ENCODE measurements at places on chromosomes 16 and 17.
A peak's percentile ranks its signal among the peaks of the same experiment; 100 is the strongest.

DNA sequence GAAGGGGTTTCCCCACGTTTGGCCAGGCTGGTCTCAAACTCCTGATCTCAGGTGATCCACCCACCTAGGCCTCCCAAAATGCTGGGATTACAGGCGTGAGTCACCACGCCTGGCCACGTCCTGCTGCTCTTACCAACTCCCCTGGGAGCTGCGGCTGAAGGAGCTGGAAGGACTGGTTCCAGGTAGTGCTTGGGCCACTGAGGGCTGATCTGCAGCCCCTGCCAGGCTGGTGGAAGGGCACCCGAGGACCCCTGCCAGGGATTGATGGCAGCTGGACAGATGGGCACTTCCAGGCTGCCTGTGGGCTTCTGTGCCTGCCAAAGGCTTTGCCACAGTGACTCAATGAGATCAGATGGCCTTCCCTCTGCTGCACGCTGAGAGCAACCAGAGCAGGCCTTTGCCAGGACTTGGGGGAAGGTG lies 2.3 kb downstream of the OXLD1 start:
- no peak for DNase-seq

GRCh38 chr17:56785997-56786680 lies 47.6 kb downstream of the C17orf67 start:
- no peak for DNase-seq

GRCh38 chr17:77735566-77736198 lies 222.8 kb upstream of the TNRC6C start:
- peak; percentile 73 for DNase-seq

DNA sequence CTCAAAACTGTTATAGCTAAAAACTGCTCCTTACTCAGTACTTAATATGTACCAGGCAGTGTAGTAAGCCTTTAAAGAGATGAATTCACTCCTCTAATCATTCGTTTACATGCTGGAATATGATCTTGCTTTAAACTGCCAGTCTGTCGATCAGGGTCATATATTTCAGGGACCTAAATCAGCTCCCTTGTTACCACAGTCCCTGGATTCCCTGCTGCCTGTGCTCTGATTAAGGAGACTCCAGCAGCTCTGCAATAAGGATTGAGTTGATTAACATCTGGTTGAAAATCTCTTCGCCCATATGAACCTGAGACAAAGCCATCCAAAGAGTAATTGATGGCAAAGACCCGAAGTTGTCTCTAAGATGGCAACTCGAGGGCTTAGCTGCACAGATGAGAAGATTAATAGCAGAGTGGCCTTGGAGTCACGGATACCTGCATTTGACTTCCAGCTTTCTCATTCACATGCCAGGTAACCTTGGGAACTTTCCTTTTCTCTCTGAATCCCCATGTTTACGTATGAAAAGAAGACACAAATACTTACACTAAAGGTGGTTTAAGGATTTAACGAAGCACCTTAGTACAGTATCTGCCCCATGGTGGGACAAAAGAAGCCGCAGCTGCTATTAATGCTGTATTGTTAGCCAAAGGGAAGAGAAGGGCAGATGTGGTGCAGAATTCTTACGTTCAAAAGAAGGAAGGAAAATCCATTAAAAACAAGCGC lies 68.2 kb downstream of the VAT1L start:
- DNase-seq = no peak

DNA sequence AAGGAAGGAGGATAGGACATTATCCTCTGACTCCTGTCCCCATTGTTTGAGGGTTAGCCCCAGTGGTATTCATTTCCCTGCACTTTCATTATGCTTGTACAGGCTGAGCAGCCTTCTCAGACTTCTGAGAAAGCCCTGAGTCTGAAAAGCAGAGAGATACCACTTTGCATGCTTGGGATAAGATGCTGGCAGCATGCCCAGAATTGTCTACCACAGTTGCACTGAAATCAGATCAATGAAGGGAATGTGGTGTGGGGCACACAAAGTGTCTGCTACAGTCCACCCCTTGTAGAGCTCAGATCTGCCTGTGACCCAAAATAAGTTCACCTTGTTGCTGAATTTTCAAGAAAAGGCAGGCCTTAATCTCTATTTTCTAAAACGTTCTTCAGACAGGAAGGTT lies 160.6 kb downstream of the CCT6B start:
- no peak for DNase-seq

GRCh38 chr16:84562174-84562815 lies 55.6 kb downstream of the COTL1 start:
- DNase-seq = no peak

GRCh38 chr16:4489030-4489429 lies 12.8 kb downstream of the HMOX2 start:
- DNase-seq = peak; percentile 33

DNA sequence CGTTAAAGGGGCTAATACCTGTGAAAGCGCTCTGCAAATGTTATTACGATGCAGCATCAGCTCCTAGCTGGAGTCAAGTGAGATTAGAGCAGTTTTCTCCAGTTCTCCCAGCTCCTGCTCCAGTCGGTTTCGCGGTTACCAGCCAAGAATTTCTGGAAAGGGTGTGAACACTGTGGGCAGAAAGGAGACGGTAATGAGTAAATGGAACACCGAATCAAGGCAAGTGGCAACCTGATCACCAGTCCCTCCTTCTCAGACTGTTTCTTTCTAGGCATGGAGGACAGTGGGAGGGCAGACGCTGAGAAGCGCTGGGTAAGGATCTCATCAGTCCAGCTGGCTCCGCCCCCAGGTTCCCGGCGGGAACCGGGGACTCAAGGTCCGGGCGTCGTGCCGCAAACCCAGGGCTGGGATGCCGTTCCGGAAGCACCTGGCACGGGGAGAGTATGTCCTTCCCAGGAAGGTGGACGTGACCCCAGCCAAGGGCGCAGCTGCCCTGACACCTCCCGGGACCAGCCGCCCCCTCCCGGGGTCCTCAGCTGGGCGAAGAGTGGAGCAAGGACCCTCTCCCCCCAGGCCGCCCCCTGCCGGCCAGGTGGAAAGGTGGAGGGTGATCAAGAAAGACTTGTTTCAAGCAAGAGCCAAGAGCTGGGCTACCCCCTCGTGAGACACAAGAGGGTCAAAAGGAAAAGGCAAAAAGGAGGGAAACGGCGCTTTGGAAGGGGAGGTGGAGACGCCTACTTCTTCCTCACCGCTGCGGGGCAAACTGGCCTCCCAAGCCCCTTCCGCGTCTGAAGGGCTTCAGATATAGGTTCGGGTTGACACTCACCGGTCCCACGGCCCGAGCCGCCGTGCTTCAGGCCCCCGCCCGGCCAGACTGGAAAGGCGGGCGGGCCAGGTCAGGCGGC lies 481 bp downstream of the MYO19 start:
- peak; percentile 31 for DNase-seq

DNA sequence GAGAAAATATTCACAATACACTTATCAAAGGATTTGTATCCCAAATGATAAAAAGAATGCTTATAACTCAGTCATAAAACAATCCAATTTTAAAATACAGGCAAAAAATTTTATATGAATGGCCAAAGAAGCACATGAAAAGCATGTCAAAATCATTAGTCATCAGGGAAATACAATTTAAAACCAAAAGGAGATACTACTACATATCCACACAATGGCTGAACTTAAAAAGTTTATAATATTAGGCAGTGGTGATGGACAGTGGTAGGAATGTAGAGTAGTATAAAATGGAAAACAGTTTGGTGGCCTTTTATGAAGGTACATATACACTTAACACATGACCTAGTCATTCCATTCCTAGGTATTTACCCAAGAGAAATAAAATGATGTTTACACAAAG lies 12.2 kb downstream of the CMC2 start:
- DNase-seq = peak; percentile 11

DNA sequence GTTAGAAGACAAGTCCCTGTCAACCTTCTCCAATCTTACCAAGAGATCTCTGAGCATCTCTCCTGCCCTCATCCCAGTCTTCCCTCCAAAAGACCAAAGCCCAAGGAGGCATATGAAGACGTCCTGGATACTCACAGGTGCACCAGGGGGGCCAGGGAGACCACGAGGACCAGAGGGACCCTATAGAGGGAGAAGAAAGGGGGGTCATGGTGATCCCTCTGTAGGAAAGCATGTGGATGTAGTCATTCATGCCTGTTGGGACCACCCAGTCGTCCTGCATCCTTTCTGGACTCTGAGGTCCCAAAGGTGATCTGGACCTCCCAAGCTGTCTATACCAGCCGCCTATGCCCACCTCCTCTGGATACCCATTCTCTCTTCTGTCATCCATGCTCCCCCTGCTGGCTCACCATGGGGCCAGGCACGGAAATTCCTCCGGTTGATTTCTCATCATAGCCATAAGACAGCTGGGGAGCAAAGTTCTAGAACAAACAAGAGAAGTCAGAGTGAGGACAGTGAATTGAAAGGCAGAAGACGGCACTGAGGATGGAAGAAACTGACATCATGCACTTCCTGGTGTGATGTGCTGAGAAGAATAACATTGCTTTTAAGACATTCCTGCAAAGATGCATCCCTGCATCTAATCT lies 3.3 kb downstream of the COL1A1 start:
- DNase-seq = peak; percentile 69

GRCh38 chr16:11681556-11681955 lies 13.3 kb downstream of the SNN start:
- no peak for DNase-seq

DNA sequence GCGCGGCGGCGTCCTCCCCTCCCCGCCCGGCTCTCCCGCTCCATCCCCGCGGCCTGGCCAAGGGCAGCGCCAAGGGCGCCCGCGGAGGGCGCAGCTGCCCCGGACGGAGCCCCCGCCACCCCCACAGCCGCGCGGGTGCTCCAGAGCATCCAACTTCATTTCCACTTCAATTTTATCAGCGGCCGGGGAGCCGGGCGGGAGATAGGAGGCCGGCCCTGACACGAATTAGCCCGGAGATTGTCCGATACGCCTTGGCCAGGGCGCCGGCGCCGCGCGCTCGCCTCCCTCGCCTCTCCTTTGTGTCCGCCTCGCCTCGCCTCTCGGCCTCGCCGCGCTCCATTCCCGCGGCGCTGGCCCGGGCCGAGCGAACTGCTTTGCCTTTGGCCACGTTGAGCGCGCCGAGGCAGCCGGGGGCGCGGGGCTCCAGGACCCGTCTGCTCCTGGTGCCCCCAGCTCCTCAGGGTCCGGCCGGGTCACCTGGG lies 129.1 kb upstream of the LHX1 start:
- no peak for DNase-seq

DNA sequence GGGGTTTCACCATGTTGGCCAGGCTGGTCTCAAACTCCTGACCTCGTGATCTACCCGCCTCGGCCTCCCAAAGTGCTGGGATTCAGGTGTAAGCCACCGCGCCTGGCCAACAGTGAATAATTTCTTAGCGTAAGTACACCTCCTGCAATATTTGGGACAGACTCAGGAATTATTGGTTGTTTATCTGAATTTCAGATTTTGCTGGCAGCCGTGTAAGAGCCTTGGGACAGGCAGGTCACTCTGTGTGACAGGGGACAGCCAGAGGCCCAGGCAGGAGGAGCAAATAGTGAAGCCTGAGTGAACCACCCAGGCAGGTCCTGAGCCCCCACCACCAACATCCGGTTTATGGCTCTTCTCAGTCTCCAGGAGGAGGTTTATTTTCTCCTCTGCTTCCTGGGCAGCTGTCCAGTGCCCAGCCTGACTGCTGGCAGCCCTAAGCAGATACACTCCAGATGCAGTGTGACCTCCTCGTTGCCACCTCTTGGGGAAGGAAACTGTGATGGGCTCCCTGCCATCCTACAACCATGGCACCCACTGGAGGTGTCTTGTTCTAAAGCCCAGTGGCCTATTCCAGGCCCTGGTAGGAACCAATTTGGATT lies 26.2 kb upstream of the ADORA2B start:
- no peak for DNase-seq

GRCh38 chr16:81610144-81610842 lies 165.7 kb downstream of the CMIP start:
- DNase-seq = peak; percentile 90

- DNase-seq = peak; percentile 60
These were observed 562 bp downstream of the USP31 start for GRCh38 chr16:23148513-23149266.

DNA sequence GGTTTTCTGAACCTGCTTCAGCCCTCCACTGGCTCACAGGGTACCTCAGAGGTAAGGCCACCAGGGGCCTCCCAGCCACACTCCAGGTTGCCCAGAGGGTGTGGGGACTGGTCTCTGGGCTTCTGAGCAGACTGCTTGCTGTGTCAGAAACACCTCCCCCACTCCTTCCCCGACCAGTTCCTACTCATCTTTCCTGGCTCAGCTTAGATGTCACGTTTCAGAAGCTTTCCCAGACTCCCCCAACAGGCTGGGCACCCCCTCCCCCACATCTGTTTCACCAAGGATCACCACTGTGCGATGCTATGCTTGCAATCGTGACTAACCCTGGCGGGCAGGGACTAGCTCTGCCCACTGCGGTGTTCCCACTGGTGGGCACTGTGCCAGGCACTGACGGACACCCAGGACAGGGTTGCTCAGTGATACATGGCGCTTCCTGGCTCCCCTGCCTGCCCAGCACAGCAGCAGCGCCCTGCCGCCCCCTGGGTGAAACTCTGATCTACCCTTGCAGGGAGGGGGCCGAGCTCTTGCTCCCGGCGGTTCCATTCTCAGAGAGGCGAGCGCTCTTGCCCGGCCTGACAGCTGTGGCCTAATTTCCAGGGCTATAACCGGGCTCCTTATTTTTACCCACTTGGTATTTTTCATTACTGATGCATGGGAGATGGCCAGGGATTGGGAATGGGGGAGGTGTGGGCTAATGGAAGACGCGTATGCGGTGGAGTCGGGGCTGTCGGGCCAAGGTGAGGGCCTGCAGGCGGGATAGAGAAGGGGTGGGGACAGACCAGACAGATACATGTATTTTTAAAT lies 29.4 kb upstream of the MTSS2 start:
- DNase-seq = peak; percentile 94

- DNase-seq = no peak
These were observed 27.7 kb upstream of the RBFOX1 start for GRCh38 chr16:7304958-7305357.

DNA sequence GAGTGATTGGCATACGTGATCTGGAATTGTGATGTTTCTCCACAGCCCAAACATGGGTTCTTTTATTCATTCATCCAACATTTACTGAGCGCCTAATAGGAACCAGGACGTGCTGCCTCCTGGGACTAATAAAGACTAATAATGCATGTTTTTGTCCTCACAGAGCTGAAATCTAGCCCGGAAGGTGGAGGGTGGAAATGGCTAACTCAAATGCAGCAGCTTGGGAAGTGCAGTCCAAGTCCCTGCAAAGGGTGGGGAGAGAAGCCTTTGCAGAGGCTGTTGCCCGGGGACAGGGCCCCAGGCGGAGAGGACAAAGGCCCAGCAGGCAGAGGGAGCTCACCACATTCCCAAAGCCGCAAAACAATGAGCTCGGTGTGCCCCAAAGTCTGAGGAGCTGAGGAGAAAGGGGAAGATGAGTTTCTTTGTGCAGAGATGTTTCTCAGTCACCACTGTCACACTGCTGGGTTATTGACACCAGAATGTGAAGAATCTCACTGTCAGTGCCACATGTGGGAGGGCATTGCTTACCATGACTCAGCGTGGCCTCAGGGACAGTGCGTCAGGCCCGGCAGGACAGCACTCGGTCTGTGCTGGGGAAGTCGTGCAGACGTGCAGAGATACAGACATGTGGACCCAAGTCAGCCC lies 118.2 kb upstream of the CHMP6 start:
- no peak for DNase-seq

GRCh38 chr16:81006211-81006812 lies 373 bp downstream of the CMC2 start:
- peak; percentile 39 for DNase-seq

GRCh38 chr17:58808609-58809563 lies 53.2 kb downstream of the PPM1E start:
- no peak for DNase-seq

- no peak for DNase-seq
These were observed at the start of gene HBM for GRCh38 chr16:165539-166374. HBM (plus strand) TSS chr16:165978; CDS start chr16:165998, 20 bp downstream.
